ENCODE measurements at places on chromosomes 2 and 18.

DNA sequence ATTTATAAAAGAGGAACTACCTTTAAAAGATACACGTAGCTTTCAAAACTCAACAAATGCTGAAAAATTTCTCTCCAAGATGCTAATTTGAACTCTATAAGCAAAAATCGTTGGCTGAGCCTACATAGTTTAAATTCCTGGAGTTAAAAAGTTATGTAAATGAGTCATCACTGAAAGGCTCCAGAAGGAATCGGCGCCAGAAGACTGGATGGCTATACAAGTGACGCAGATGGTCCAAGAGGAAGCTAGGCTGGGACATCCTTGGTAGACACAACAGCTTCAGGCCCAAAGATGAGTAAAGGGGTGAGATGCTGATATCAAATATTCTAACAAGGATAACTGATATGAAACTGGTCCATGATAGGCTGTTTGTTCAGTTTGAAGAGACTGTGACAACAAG is 22.8 kb upstream of the DNAH6 start:
- no peaks in the 10 kb centered on the region for H3K4me1 ChIP-seq
- H3K36me3 ChIP-seq: no peaks in the 10 kb centered on the region
- H3K27me3 ChIP-seq: no peaks in the 10 kb centered on the region
- no peak overlapping the region for H3K4me3 ChIP-seq
- no peak for DNase-seq

DNA sequence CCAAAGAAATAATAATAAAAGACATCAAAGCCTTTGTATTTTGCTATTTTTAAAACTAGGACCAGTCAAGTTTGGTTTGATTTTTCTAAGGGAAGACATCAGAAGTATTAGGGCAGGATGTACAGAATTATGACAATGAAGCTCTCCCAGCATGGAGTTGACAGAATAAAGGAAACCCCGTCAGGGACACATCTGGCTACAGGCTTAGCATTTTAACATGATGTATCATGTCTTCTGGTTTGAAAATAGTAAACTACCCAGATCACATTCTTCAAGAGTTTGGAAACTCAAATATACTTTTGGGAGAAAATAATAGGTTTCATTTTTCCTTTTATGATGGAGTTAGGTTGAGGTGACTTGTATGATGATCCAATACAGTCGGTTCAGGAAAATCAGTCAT is 552.0 kb upstream of the CDH2 start:
- no peak for DNase-seq
- H3K4me3 ChIP-seq: no peak overlapping the region
- no peaks in the 10 kb centered on the region for H3K4me1 ChIP-seq
- H3K36me3 ChIP-seq: no peaks in the 10 kb centered on the region

DNA sequence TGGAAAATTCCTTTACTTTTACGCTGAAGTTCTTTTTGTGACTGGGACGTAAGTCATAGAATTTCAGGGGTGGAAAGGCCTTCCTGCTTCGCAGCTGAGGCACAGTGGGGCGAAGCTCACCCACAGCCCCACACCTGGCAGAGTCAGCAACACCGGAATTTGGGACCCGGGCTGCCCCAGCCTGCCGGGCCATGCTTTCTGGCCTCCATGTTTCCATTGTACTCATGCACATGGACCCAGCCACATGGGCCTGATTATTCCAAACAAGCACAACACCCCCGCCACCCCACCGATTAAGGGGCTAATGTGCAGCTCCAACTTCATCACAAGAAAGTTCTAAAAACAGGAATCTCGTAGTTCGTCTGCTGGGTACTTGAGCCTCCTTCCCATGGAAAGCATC is 82.5 kb downstream of the CABLES1 start:
- no peaks in the 10 kb centered on the region for H3K4me1 ChIP-seq
- no peak overlapping the region for H3K27ac ChIP-seq
- H3K4me3 ChIP-seq: no peak overlapping the region
- no peak for DNase-seq
- no peaks in the 10 kb centered on the region for H3K27me3 ChIP-seq
- no peaks in the 10 kb centered on the region for H3K36me3 ChIP-seq

DNA sequence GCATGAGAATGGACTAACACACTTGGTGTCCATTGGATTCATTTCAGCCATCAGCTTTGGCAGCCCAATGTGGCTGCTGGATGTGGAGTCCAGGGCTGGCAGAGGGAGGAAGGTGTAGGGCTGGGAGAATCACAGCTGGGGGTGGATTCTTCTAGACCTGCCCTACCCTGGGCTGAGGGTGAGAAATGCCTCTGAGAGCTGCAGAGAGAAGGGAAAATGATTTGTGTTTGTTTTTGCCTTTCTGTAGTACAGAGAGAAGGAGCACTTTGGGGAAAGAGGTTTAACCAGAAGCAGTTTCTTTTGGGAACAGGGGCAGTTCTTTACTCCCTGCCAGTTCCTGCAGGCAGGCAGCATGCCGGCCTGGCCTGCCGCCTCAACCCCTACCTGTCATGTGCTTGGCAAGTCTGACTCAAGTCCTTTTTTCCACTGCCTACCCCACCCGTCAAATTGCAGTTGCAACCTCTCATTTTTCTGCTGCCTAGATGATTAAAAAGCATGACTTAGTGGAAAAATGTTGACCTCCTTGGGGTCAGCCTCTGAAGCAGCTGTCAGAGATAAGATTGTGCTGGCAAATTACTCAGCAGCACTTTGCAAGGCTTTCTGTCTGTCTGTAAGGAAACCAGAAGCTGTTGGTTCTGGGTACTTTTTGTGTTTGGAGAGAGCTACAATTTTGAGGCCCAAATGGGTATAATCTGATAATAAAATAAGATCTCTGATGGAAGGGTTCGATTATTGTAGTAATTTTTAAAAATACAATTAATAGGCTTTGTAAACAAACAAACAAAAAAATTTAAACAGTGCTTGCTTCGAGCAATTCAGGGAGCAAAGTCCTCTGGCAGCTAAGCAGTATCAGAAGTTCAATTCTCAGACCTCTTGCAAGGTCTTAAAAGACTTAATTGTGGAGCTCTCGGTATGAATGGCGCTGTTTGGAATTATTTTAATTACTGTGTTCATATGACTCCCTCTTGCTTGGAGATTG is 21.7 kb downstream of the LBH start:
- no peak for DNase-seq
- no peaks in the 10 kb centered on the region for H3K27me3 ChIP-seq
- no peaks in the 10 kb centered on the region for H3K36me3 ChIP-seq
- H3K4me1 ChIP-seq: no peaks in the 10 kb centered on the region
- H3K4me3 ChIP-seq: no peak overlapping the region
- peak overlapping the region; percentile 13 for H3K27ac ChIP-seq

- H3K36me3 ChIP-seq: no peaks in the 10 kb centered on the region
- no peaks in the 10 kb centered on the region for H3K4me1 ChIP-seq
- H3K4me3 ChIP-seq: no peak overlapping the region
- no peak for DNase-seq
These were observed 199.4 kb downstream of the SATB2 start for GRCh38 chr2:199258291-199258690.

- H3K36me3 ChIP-seq: no peaks in the 10 kb centered on the region
- DNase-seq: no peak
- H3K4me1 ChIP-seq: no peaks in the 10 kb centered on the region
- no peak overlapping the region for H3K4me3 ChIP-seq
- no peaks in the 10 kb centered on the region for H3K27me3 ChIP-seq
These were observed 49.8 kb upstream of the SLC1A4 start for GRCh38 chr2:64939332-64939917.

GRCh38 chr2:205895981-205896655 is 189.9 kb downstream of the INO80D start:
- peaks cover 7% of the 10 kb centered on the region for H3K4me1 ChIP-seq
- H3K27ac ChIP-seq: no peak overlapping the region
- no peak for DNase-seq
- no peak overlapping the region for H3K4me3 ChIP-seq
- H3K36me3 ChIP-seq: no peaks in the 10 kb centered on the region

DNA sequence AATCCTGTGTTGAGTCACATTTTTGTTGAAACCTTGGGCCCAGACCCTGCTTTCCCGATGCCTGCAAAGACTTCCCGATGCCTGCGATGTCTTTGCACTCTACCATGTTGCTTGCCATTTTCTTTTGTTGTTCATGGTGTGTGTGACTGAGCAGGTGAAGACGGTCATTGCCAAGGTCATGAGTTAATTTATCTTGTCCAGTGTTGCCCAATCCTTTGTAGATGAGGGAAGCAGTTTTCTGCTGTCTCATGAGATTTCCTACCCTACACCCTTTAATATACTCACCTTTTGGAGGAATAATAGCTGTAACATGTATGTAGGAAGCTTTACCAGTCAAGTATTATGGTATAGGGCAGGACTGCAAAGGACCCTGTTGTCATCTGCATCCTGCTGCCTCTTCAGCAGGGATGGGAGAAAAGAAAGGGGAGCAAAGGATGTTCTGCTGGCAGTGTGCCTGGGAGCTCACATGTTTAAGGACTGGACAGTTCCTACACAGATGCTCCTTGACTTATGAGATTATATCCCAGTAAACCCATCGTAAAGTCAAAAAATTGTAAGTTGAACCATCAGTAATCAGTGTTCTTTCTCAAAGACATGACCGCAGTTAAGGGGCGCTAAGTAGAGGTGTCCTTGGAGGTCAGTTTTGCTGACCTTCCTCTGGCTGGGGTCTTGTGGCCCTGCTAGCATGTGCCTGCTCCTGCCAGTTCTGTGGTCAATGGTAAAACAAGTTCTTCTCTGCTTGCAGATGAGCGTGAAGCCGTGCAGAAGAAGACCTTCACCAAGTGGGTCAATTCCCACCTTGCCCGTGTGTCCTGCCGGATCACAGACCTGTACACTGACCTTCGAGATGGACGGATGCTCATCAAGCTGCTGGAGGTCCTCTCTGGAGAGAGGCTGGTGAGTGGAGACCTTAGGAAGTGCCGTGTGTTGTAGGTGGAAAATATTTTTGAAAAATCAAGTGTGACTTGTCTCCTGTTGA is 124.8 kb upstream of the EML6 start:
- no peak for DNase-seq
- no peaks in the 10 kb centered on the region for H3K27me3 ChIP-seq
- H3K36me3 ChIP-seq: no peaks in the 10 kb centered on the region
- no peaks in the 10 kb centered on the region for H3K4me1 ChIP-seq
- H3K4me3 ChIP-seq: no peak overlapping the region

- H3K4me3 ChIP-seq: no peak overlapping the region
- H3K36me3 ChIP-seq: no peaks in the 10 kb centered on the region
- no peak overlapping the region for H3K27ac ChIP-seq
- H3K27me3 ChIP-seq: no peaks in the 10 kb centered on the region
- no peak for DNase-seq
- H3K4me1 ChIP-seq: no peaks in the 10 kb centered on the region
These were observed 127.8 kb downstream of the AGPS start for GRCh38 chr2:177520324-177520723.

DNA sequence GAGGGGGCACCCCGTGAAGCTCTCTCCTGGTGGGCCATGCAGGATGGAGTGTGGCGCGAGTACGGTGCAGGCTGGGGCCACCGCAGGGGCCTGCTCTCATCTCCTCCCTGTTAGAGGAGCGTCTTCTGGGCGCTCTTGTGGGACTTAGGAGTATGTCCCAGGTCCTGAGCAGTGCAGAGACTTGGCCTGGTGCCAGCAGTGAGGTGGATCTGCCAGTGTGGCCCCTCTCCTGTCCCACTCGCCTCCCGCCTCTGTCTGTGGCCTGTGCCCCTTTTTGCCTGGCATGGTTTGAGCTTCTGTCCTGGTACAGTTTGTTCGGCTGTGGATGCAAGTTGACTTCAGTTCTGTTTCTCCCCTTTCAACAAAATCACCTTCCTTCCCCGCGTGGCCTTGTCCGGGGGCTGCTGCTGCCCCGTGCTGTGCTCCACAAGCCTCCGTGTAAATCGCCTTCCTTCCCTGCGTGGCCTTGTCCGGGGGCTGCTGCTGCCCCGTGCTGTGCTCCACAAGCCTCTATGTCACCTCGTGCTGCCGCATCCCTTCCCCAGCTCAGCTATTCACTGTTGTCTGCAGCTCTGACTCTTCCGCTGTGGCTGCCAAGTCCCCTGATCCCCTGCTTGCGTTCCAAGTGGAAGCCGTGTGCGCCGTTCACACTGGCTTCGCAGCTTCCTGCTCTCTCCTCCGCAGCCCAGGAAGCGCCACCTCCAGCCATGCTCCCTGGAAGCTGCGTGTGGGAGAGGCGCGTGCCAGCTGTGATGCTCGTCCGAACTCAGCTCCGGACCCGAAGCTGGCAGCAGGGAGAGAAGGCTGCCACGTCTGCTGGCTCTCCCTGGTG is 13.7 kb downstream of the LDLRAD4 start:
- H3K4me3 ChIP-seq: no peak overlapping the region
- no peaks in the 10 kb centered on the region for H3K27me3 ChIP-seq
- H3K36me3 ChIP-seq: no peaks in the 10 kb centered on the region
- no peak for DNase-seq

GRCh38 chr2:217798743-217799562 is 203.8 kb downstream of the TNS1 start:
- no peaks in the 10 kb centered on the region for H3K27me3 ChIP-seq
- H3K4me1 ChIP-seq: no peaks in the 10 kb centered on the region
- H3K36me3 ChIP-seq: peaks cover 7% of the 10 kb centered on the region

DNA sequence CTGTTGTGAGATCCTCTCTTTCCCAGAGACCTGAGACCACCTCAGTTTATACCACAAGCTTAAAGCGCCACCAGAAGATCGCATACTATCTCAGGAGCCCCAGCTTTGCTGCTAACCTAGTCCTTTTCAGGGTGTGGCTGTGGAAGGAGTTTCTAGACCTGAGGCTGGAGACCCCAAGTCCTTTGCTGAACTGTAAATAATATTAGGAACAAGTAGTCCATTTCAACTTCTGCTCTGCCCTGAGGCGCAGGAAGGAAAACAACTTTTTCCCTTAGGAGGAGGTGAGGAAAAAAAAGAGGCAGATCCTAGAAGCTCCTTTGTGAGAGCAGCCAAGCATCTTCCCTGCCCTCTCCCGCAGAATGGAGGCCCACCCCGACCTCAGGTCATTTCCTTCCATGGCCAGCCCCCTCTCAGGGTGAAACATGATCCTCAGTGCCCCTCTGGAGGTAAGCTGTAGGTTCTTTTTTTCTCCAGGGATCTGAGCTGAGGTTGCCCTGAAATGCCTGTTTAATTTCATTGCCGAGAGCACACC is 122.8 kb upstream of the LGALSL start:
- H3K4me1 ChIP-seq: peaks cover 5% of the 10 kb centered on the region
- H3K27me3 ChIP-seq: no peaks in the 10 kb centered on the region
- peak overlapping the region; percentile 36 for H3K4me3 ChIP-seq
- DNase-seq: no peak

DNA sequence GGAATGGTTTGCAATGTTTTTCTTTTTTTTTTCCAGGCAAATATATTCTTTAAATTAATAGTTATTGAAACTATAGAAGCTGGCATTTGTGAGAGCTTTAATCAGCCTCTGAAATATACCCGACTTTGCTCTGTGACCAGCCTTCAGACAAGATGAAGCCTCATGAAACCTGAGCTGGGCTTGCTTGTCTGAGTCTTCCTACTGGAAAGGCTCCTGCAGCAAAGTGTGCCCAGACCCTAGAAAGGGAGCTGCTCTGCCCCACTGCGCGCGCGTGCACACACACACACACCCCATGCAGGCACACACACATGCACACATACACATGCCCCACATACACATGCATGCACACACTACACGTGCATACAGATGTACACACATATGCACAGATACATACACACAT is 203.3 kb upstream of the NT5C1B start:
- no peak overlapping the region for H3K27ac ChIP-seq
- no peaks in the 10 kb centered on the region for H3K27me3 ChIP-seq
- no peak overlapping the region for H3K4me3 ChIP-seq
- H3K4me1 ChIP-seq: no peaks in the 10 kb centered on the region
